Stimulated activated CD8-positive, alpha-beta memory T cell treated with anti-CD3 and anti-CD28 coated beads, Interleukin-15, amount 100 ng/mL, for 48 hours (primary cell): ENCODE measurements at places on chromosomes 6 and 20.

GRCh38 chr20:24960302-24960801 lies 11.3 kb downstream of the CST7 start:
- DNase-seq = no peak

DNA sequence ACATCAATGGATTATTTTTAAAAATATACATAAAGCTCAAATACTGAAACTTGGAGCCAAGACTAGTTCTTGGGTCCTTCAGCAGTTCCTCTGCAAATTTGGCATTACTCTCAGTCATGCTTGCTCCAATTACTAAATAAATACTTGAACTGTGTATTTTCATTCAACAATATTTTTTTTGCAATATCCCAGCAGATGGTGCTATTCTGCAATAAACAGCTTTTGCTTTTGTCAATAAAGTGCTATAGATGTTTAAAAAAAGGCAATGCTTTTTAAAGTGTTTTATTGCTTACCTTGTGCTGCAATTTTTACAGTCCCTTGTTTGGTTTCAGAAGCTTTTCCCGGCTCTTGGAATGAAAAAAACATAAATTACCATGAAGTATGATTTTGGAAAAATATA lies 243.4 kb downstream of the TRDN start:
- DNase-seq = no peak

DNA sequence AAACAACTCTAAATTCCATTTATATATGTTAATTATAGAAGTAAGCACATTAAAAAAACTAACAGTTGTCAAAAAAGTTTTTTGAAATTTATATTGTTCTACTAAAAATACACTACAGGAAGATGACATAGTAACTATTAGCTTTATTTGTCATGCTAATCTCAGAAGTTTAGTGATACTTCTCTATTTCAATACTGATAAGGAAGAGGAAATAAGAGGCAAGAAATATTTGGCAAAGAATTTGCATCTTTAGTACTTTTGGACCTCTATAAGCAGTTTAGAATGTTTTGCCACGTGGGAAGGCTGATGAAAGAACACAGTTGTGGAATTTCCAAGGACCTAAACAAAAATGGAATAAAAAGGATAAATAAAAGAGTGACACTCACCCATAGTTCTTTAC lies 12.6 kb downstream of the IFNGR1 start:
- no peak for DNase-seq

DNA sequence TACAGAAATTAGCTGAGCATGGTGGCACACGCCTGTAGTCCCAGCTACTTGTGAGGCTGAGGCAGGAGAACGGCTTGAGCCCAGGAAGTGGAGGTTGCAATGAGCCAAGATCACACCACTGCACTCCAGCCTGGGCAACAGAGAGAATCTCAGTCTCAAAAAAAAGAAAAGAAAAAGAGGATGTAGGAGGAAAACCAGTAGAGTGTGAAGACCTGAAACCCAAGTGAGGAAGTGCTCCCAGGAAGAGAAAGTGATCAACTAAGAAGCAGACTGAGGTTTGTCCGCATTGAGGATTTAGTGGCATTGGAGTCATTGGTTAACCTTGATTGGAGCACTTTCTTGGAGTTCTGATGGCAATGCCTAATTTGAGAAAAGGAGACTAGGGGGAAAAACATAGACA lies 20.6 kb upstream of the TASP1 start:
- DNase-seq = no peak

GRCh38 chr6:122033564-122034181 lies 365.8 kb upstream of the HSF2 start:
- DNase-seq = no peak

DNA sequence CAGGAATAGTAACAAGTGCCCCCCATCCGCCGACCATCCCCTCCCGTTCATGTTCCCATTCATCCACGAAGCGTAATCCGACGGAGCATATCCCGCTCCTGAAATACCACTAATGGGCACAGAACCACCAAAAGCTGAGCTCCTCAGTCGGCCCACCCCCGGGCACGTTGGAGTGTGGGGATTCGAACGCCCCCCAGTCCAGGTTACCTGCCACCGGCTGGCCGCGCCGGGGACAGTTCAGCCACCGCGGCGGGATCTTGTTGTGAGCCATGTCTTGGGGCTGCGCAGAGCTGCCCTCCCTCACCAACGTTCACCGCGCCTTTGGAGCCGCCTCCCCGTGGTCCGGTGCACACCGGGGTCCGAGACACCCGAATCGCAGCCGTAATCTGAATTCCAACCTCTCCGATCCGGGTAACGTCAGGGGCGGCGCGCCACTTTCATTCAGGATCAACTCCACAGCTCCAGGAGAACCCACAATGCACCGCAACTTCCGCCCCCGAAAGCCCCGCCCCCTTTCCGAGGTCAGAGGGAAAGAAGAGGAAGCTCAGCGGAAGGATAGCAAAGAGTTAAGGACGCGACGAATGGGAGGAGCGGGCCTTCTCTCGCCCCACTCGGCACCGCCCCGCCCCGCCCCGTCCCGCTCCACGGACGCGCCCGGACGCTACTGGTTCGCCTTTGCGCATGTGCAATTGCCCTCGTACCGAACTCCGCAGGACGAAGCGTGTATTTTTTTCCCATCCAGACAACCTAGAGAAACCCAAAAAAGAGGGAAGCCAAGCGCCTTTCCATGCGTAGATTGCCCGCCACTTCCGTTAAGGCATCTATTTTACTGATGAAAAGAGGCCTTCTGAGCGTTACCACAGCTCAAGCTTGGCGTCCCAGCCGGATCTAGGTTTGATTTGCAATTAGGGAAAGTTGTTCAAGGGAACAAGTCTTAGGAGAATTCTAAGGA lies at the start of gene RNGTT:
TSS of gene RNGTT (minus strand) at position 480 of the 952 bp plus-strand sequence. CDS start at position 271, 209 bp downstream.
- peak; percentile 97 for DNase-seq

GRCh38 chr6:20633566-20634340 lies 99.5 kb downstream of the CDKAL1 start:
- no peak for DNase-seq

DNA sequence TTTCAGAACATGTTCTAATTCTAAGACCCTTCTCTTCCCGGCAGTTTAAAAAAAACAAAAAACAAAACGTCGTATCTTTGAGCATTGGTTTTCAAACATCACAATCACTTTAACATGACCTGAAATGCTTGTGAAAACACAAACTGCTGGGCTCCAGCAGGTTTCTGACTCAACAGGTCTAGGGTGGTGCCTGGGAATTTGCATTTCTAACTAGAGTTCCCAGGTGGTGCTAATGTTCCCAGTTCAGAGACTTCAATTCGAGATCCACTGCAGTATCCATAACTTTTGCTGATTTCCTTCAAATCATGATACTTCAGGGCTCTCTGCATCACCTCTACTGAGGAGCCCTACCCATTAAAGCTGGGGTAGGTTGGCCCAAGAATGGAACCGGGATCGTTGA lies 850 bp upstream of the SMPDL3A start:
- no peak for DNase-seq

DNA sequence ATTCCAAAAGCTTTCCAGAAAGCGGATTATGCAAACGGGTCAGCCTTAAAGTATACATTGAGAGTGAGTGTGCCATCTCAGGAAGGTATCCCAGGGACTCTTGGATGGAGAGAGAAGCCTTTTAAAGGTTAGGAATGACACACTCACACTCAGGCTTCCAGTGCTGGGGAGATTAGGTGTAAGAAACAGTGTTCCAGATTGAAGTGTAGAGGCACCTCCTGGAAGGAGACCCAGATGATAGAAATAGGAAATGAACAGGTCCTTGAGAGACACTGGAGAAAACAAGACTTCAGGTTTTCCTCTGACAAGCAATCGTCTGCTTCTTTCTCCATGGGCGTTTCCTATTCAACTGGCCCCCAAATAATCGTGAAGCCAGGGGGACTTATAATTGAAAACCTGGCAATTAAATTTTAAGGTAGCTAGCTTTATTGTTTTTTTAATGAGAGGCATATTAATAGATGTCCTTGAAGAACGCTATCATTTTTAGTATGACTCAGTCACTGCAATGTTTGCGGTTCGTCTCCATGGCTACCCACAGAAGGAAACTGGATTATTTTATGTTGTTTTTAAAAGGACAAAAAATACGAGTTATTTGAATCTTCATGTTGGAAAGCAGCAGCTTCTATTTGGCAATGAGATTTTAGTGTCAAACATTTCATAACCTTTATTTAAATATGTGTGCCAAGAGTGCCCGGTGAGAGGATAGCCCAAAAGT lies 85.3 kb downstream of the TRMT6 start:
- no peak for DNase-seq

GRCh38 chr6:7052443-7053011 lies 55.2 kb upstream of the RREB1 start:
- DNase-seq = no peak

GRCh38 chr6:170295510-170296422 lies 4.9 kb upstream of the DLL1 start:
- no peak for DNase-seq

DNA sequence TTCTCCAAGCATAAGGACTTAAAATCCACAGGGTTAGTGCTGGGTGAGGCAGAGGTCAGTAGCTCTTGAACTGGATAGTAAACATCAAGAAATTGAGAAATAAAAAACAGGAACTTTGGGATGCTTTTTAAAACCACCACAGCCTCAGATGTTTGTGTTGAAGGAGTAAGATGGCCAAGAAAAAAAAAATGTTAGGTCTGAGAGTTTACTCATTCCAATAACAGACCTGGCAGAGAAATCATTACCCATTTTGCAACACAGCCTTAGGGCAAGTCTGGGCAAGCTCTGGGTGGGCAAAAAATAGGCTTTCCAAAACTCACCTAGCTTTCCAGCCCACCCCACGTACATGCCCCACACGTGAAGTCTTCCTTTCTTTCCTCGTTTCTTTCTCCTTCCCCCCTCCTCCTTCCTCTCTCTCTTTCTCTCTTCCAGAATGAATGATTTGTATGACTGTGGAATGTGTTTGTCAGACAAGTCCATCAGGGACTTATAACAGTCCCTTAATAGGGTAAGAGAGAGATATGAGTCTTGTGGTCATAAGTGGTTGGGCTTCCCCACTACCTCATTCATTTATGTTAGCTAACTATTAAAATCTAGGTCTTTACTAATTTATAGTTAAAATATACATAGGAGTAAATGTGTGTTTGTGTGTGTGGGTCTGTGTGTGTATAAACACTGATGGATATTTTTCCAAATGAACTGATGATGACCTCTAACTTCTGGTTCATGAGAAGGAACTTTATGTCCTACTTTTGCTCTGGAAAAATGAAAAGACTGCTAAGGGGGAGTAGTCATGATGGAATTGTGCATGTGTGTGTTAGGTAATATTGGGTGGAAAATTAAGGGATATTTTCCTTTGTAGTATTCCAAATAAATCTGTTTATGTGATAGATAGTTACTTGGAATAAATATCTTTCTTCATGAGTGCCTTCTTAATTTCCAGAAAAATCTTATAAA lies 18.0 kb upstream of the DSE start:
- no peak for DNase-seq

- no peak for DNase-seq
Observed at GRCh38 chr6:39452306-39453145, 130.0 kb upstream of the KCNK16 start.

DNA sequence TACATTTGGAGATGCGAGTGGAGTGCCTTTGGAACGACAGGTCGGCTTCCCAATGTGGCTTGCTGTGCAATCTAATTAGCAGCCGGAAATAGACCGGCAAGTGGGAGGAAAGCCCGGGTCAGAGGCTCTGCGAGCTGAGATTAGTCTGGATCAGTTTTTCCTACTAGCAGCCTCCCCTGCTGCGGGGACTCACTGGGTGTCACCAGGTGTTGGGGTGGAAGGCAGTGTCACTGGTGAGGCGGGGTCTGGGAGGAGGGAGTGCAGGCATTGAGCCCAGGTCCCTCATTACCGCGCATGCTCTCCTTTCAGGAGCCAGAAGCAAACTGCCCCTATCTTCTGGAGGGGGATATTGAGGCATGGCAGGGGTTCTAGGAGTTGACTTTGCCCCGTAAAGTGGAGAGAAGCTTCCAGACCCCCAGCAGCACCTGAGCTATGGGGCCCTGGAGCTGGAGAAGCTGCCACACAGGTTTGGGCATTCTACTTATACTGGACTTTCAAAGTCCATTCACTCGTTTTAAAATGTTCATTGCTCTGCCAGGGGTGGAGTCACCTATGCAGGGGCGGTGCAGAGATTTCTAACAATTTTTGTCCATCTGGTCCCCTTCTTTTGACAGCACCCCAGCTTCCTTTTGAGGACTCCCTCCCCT lies 11.0 kb downstream of the SULF2 start:
- no peak for DNase-seq

GRCh38 chr6:156378853-156379252 lies 398.3 kb upstream of the ARID1B start:
- DNase-seq = no peak

- no peak for DNase-seq
Observed at GRCh38 chr6:37432590-37432915, 468 bp upstream of the CMTR1 start.

GRCh38 chr6:11009353-11009752 lies 34.8 kb downstream of the ELOVL2 start:
- DNase-seq = no peak

GRCh38 chr6:139514819-139515218 lies 140.4 kb upstream of the CITED2 start:
- DNase-seq = no peak

GRCh38 chr6:98572579-98572978 lies 261.8 kb upstream of the POU3F2 start:
- no peak for DNase-seq

GRCh38 chr20:40813029-40813431 lies 124.0 kb upstream of the MAFB start:
- DNase-seq = no peak

- DNase-seq = no peak
Observed at GRCh38 chr6:134172706-134173365, 120.4 kb upstream of the SLC2A12 start.

GRCh38 chr20:10502098-10502526 lies 67.0 kb downstream of the SLX4IP start:
- no peak for DNase-seq

DNA sequence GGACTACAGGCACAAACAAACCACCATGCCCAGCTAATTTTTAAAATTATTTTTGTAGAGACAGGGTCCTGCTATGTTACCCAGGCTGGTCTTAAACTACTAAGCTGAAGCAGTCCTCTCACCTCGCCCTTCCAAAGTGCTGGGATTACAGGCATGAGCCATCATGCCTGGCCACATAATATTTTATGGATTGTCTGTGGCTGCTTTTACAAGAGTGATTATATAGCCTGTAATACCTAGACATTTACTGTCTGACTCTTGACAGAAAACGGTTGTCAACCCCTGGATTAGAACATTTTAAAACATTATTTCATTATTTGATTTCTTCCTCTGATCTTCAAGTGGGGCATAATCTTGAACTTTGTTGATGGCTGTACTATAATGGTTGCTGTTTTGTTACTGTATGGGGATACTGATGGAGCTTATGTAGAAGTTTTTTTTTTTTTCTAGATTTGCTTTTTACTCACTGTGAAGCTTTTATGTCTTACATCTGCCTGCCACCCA lies 14.3 kb downstream of the PARD6B start:
- DNase-seq = no peak

DNA sequence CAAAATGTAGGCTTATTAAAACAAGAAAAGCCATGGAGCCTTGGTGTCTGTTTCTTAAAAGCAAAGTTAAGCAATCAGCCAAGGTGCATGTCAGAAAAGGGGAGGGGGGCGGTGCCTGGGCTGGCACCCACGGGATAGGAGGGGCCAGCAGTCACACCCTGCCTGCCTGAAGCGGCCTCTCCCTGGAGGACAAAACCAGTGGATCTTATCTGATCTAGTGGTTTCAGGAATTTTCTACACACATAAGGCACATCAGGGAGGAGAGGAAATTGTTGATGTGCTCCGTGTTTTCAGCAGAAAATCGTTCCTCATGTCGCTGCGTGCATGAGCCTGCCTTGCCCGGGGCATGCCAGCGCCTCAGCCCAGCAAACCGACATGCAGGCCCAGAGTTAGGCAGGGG lies 276.4 kb downstream of the TAF4 start:
- DNase-seq = no peak
